ENCODE measurements at places on chromosomes 4 and X. TPM values are rescaled to one million over a fixed set of nuclear protein-coding genes. Genes with fewer than 3 reads are reported as not detected.

DNA sequence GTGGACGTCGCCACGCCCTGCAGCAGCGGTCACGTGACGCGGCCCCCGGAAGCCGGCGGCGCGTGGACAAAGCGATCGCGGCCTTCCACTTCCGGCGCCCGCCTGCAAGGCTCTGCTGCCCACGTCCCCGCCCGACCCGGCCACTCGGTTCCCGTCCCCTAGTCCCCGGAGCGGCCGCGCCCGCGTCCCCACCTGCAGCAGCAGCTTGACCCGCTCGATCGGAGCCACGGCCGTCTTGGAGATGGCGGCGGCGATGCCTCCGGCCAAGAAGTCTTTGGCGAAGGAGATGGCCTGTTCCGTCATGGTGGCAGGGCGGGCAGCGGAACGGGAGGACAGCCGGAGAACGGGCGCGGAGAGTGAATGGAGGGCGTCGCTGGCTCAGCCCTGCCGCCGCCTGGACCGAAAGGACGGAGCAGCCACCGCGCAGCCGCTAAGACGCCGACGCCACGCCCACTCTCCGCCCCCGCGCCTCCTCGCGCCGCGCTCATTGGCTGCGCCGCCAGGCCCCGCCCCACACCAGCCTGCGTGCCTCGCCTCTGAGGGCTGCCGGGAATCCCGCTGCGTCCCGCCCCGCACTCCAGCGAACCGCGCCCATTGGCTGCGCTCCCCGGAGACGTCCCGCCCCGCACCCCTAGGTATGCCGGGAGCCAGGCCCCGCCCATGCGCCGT lies at the start of gene SLC25A6:
Gene SLC25A6 (minus strand): TSS at position 407 of the 669 bp plus-strand sequence. CDS start 104 bp downstream, at position 303.
- H3K4me3 ChIP-seq, result peak within 1 kb of the TSS; percentile 92
- peaks cover 16% of the 10 kb centered on the region for H3K27me3 ChIP-seq
- peak; percentile 100 for DNase-seq
- peaks cover 6% of the 10 kb centered on the region for H3K36me3 ChIP-seq
- peak within 1 kb of the TSS; percentile 86 for H3K27ac ChIP-seq

- H3K4me3 ChIP-seq, result no peak overlapping the region
- DNase-seq, result no peak
- no peak overlapping the region for H3K27ac ChIP-seq
- peaks cover 18% of the 10 kb centered on the region for H3K4me1 ChIP-seq
Measured at GRCh38 chrX:133878710-133879109, 106.7 kb downstream of the GPC3 start.

- no peaks in the 10 kb centered on the region for H3K27me3 ChIP-seq
- H3K4me3 ChIP-seq, result no peak overlapping the region
- no peak overlapping the region for H3K27ac ChIP-seq
- no peak for DNase-seq
- no peaks in the 10 kb centered on the region for H3K4me1 ChIP-seq
Measured at GRCh38 chrX:50075630-50076339, 125.0 kb downstream of the AKAP4 start.

GRCh38 chr4:3200423-3201090 lies 48.4 kb upstream of the MSANTD1 start:
- H3K4me1 ChIP-seq, result peaks cover 10% of the 10 kb centered on the region
- DNase-seq, result no peak
- H3K27ac ChIP-seq, result no peak overlapping the region
- peaks cover 3% of the 10 kb centered on the region for H3K27me3 ChIP-seq

- peaks cover 51% of the 10 kb centered on the region for H3K4me1 ChIP-seq
- H3K27ac ChIP-seq, result no peak overlapping the region
- no peak overlapping the region for H3K4me3 ChIP-seq
- no peak for DNase-seq
- no peaks in the 10 kb centered on the region for H3K36me3 ChIP-seq
Measured at GRCh38 chr4:3301450-3302172, 8.8 kb downstream of the RGS12 start.

ASB5 gene
- not detected for total RNA-seq

GRCh38 chr4:159498446-159499115 lies 395.7 kb downstream of the RAPGEF2 start:
- peaks cover 3% of the 10 kb centered on the region for H3K4me1 ChIP-seq
- no peak overlapping the region for H3K27ac ChIP-seq
- H3K27me3 ChIP-seq, result no peaks in the 10 kb centered on the region
- no peaks in the 10 kb centered on the region for H3K36me3 ChIP-seq
- no peak for DNase-seq
- H3K4me3 ChIP-seq, result no peak overlapping the region

DNA sequence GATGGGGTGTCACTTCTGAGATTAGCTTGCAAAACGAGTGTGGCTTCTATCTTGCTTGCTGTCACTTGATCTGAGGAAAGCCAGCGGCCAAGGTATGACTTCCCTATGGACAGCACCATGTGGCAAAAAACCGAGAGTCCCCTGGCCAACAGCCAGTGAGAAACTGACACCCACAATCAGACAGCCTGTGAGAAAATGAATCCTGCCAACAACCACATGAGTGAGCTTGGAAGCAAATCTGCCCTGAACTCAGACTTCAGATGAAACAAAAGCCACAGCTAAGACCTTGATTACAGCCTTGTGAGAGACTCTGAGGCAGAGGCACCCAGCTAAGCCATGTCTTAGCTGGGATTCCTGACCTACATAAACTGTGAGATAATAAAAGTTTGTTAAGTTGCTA lies 45.5 kb downstream of the PPP1R2C start:
- no peaks in the 10 kb centered on the region for H3K36me3 ChIP-seq
- H3K4me3 ChIP-seq, result no peak overlapping the region
- H3K27ac ChIP-seq, result no peak overlapping the region
- H3K27me3 ChIP-seq, result no peaks in the 10 kb centered on the region
- H3K4me1 ChIP-seq, result peaks cover 4% of the 10 kb centered on the region

XPNPEP2 gene
- not detected for total RNA-seq

DNA sequence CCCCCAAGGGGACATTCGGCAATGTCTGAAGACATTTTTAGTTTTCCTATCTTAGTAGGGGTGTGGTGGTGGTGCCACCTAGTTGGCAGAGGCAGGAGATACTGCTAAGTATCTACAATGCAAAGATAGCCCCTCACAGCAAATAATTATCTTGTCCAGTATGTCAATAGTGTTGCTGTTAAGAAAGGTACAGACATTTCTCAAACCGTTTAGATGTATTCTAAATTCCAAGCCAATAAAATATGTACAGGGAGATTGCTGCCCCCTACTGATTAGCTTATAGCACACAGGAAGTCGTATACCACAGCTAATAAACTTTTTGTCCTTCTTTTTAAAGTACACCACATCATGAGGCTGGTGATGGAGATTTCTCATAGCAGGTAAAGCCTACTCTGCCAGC lies 260.5 kb downstream of the TMA16 start:
- no peak for DNase-seq
- H3K27me3 ChIP-seq, result no peaks in the 10 kb centered on the region
- no peak overlapping the region for H3K27ac ChIP-seq
- no peaks in the 10 kb centered on the region for H3K36me3 ChIP-seq
- H3K4me1 ChIP-seq, result peaks cover 3% of the 10 kb centered on the region

GRCh38 chr4:122017296-122017695 lies 65.4 kb upstream of the TRPC3 start:
- H3K27me3 ChIP-seq, result no peaks in the 10 kb centered on the region
- no peaks in the 10 kb centered on the region for H3K36me3 ChIP-seq
- no peak overlapping the region for H3K27ac ChIP-seq
- H3K4me1 ChIP-seq, result peaks cover 3% of the 10 kb centered on the region

SLC10A7 gene
- total RNA-seq, result 13.5 TPM

ADAM29 gene
- not detected for total RNA-seq

CCSER1 gene
- total RNA-seq, result 15.7 TPM

NMU gene
- 9.4 TPM for total RNA-seq

- no peak for DNase-seq
- H3K4me3 ChIP-seq, result no peak overlapping the region
- H3K36me3 ChIP-seq, result no peaks in the 10 kb centered on the region
- H3K27ac ChIP-seq, result no peak overlapping the region
- peaks cover 3% of the 10 kb centered on the region for H3K27me3 ChIP-seq
- H3K4me1 ChIP-seq, result no peaks in the 10 kb centered on the region
Measured at GRCh38 chrX:71198066-71198465, 25.0 kb upstream of the GJB1 start.

DNA sequence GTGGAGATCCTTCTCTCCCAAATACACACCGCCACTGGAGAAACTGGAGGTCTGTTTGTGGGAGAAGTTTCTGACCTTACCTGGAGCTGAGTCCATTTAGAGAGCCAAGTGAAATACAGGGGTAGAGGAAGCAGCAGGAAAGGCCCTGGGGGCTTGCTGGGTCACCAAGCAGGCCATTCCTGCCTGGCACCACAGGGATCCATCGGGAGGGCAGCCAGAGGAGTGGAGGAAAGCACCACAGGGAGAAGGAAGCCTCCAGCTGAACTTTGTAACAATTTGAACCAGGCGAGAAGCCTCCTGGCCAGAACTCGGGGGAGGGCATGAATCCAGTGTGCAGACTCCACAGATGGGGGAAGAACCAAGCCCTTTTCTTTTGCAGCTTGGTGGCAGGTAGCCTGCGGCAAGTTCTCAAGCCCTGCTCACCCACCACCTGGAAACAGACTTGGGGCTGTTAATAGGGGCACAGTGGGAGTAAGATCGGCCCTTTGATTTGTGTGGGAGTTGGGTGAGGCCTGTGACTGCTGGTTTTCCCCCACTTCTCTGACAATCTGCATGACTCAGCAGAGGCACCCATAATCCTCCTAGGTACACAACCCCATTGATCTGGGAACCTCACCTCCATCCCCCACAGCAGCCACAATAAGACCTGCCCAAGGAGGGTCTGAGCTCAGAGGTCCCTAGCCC lies 94.6 kb downstream of the IRS4 start:
- H3K36me3 ChIP-seq, result no peaks in the 10 kb centered on the region
- no peaks in the 10 kb centered on the region for H3K27me3 ChIP-seq
- no peak for DNase-seq

DNA sequence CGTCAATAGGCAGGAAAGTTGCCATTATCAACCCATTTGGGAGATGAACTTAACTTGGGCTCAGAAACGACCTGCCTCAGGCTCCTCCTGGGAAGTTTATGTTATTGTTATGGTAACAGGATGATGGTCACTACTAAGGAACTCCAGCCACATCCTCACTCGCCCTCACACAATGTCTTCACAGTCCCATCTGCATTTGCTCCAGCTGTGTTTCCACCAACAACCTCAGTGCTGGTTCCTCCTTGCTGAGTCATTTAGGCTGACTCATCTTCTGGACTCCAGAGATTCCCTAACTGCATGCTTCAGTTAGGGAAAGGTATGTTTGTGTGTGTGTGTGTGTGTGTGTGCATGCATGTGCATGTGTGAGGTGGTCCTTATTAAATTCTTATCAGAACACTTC lies 293.4 kb upstream of the BOD1L1 start:
- H3K4me3 ChIP-seq, result no peak overlapping the region
- DNase-seq, result no peak
- H3K27me3 ChIP-seq, result no peaks in the 10 kb centered on the region
- H3K36me3 ChIP-seq, result no peaks in the 10 kb centered on the region
